CD4-positive, alpha-beta T cell treated with Interleukin-10 for 1 hour (primary cell): ENCODE measurements at places on chromosomes 4 and X.
A peak's percentile ranks its signal among the peaks of the same experiment; 100 is the strongest.

GRCh38 chr4:1614854-1615595 is 69.1 kb downstream of the FAM53A start:
- peak; percentile 21 for DNase-seq

DNA sequence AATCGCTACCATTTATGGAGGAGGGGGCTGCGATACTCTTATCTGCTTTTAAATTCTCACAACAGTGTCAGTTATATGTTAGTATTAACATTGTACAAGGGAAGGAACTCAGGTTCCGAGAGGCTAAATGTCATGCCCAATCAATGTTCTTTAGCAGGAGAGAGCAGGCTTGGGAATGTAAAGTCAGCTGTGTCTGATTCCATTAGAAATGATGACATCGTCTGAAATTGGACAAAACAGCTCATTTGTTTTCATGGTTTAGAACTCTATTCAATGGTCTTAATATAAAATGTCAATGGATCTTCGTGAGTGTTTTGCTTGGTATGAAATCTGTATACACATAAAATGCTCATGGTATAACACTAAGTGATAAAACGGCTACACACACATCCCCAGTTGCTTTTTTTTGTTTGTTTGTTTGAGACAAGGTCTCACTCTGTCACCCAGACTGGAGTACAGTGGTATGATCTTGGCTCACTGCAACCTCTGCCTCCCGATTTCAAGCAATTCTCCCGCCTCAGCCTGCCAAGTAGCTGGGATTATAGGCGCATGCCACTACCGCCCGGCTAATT is 11.9 kb upstream of the SH3KBP1 start:
- DNase-seq, result no peak

DNA sequence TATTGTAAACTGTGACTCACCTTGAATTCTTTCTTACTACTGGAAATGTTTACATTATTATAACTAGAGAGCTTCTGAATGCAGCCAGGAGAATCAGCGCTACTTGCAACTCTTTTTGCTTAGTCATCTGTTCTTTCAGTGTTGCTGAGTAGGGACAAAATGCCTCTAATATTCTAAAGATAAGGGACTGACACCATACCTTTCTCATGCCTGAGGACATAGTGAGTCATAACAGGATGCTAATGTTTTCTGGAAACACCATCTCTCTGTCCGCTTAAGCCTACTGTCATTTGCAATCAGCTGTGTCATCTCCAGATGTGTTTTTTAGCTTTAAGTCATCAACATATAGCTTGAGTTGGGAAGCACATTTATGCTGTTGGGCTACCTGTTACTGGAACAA is 108.3 kb downstream of the QRFPR start:
- DNase-seq, result peak; percentile 6

DNA sequence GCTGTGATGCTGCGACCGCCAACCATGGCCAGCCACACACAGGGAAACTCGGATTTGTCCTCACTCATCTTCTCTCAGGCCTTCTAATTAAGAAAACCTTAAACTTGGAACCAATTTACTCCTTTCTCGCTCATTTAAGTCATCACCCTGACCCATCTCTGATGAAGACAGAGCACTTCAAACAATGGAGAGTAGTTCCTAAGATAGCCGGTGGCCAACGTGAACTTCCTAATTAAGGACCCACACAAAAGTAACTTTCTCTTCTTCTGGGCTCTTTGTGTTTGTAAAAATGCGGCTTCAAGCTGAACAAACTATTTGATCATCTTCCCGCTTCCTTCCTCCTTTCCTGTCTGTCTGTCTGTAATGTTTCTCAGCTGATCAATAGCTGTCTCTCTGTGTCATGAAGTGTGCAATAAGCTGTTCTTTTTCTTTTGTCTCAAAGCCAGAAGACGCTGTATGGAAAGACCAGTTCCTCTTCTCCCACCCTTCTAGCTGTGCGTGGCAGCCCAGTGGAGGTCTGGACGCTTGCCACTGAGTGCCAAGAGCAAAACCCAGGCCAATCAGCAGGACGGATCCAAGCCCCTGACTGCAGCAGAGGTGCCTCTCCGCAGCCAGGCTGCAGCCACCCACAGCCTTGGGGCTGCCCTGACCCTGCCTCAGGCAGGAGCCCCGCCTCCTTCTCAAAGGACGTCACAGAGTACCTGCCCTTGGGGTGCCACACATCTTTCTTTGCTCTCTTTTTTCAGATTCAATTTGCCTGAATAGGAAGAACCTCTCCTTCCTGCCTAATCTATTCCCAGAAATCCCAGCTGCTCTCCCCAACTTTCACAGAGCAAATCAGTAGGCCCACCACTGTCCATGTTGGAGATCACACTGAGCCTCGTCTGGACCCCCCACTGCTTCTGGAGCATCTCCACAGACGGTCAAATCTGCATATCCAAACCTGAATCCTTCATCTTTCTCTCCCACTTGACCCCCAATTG is 59.3 kb downstream of the MAML3 start:
- peak; percentile 58 for DNase-seq

- no peak for DNase-seq
Measured at GRCh38 chr4:179116011-179116410, 1673.8 kb upstream of the AGA start.
